ENCODE measurements at places on chromosomes 1 and 21. TPM values are rescaled to one million over a fixed set of nuclear protein-coding genes. Genes with fewer than 3 reads are reported as not detected.

GRCh38 chr1:25875154-25875855 lies at the start of gene PAQR7:
TSS of gene PAQR7 (minus strand) at chr1:25875708. CDS start at chr1:25863839, 11,869 bp downstream.
- peaks cover 20% of the 10 kb centered on the region for H3K4me1 ChIP-seq
- peak; percentile 67 for DNase-seq
- H3K27me3 ChIP-seq = peaks cover 1% of the 10 kb centered on the region

DNA sequence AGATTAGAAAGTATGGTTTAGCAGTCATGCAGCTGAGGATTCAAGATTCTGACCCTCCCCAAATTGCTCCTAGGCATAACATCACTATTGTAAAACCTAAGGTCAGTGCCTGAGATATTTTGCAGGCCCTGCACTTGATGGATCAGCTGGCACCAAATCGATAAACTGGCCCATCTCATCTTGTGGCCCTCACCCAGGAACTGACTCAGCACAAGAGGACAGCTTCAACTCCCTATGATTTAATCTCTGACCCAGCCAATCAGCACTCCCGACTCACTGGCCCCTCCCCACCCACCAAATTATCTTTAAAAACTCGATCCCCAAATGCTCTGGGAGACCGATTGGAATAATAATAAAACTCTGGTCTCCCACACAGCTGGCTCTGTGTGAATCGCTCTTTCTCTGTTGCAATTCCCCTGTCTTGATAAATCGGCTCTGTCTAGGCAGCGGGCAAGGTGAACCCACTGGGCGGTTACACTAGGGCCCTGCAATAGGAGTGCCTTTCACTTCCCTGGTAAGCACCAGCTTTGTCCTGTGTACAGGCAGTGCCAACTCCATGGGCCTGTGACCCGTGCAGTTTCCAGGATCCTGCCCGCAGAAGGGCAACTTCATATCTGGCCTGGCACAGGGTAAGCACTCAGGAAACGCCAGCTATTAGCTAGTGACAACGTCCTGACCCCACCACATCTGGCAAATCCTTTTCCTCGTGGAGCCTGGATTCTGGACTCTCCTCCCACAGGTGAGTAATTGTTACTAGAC lies 28.7 kb upstream of the SLC2A5 start:
- DNase-seq = no peak
- no peak overlapping the region for H3K27ac ChIP-seq
- H3K4me1 ChIP-seq = peaks cover 14% of the 10 kb centered on the region
- H3K4me3 ChIP-seq = no peak overlapping the region
- H3K27me3 ChIP-seq = peaks cover 5% of the 10 kb centered on the region

GRCh38 chr21:41745971-41746743 lies 20.7 kb downstream of the RIPK4 start:
- H3K36me3 ChIP-seq = no peaks in the 10 kb centered on the region
- no peak overlapping the region for H3K4me3 ChIP-seq
- DNase-seq = no peak
- H3K27me3 ChIP-seq = peaks cover 20% of the 10 kb centered on the region

DNA sequence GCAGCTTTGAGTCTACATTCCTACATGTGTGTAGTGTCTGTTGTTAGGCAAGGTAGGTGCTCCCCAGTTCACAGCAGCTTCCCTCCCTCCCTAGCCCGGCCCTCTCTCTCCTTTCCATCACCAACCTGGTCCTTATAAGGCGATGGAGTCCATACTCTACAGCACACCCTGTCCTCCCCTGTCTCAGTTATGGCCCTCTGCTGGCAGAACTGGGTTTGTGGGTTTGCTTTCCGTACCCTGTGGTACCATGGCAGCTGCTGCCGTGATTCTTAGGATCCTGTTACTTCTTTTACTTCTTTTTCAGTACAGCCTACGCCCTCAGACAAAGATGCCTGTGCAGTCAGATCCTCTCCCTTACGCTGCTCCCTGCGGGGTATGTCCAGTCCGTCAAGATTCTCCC lies 31.7 kb downstream of the AK5 start:
- peaks cover 51% of the 10 kb centered on the region for H3K4me1 ChIP-seq
- no peak for DNase-seq
- no peaks in the 10 kb centered on the region for H3K27me3 ChIP-seq

GRCh38 chr1:65264197-65264929 lies 45.0 kb upstream of the DNAJC6 start:
- no peaks in the 10 kb centered on the region for H3K36me3 ChIP-seq
- H3K4me1 ChIP-seq = peaks cover 48% of the 10 kb centered on the region
- H3K27me3 ChIP-seq = no peaks in the 10 kb centered on the region
- H3K4me3 ChIP-seq = peak overlapping the region; percentile 91
- DNase-seq = peak; percentile 76
- peak overlapping the region; percentile 80 for H3K27ac ChIP-seq

GRCh38 chr1:78047631-78048030 lies 1.9 kb downstream of the GIPC2 start:
- no peaks in the 10 kb centered on the region for H3K36me3 ChIP-seq
- DNase-seq = no peak
- H3K4me1 ChIP-seq = peaks cover 13% of the 10 kb centered on the region
- H3K27me3 ChIP-seq = peaks cover 17% of the 10 kb centered on the region
- no peak overlapping the region for H3K4me3 ChIP-seq
- no peak overlapping the region for H3K27ac ChIP-seq

GRCh38 chr1:33459691-33460090 lies 12.8 kb upstream of the ZSCAN20 start:
- H3K27me3 ChIP-seq = peaks cover 5% of the 10 kb centered on the region
- H3K4me1 ChIP-seq = peaks cover 67% of the 10 kb centered on the region
- peak overlapping the region; percentile 57 for H3K4me3 ChIP-seq
- no peaks in the 10 kb centered on the region for H3K36me3 ChIP-seq

DNA sequence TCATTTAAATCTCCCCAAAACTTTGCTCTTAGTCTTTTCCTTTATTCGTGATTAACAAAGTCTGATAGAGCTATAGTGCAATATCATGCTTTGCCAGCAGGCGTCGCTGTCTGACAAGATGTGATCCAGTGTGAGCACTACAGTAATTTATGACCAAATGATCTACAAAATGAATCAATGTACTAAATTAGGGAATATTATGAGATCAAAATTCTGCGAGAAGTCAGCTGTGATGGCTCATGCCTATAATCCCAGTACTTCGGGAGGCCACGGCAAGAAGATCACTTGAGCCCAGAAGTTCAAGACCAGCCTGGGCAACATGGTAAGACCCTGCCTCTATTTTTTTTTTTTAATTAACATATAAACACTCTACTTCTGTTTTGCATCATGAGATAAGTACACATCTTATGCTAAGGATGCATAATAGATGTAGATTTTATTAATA lies 3.6 kb upstream of the SPSB1 start:
- H3K36me3 ChIP-seq = no peaks in the 10 kb centered on the region
- DNase-seq = peak; percentile 68
- peaks cover 25% of the 10 kb centered on the region for H3K4me1 ChIP-seq
- H3K4me3 ChIP-seq = no peak overlapping the region
- H3K27me3 ChIP-seq = peaks cover 4% of the 10 kb centered on the region
- no peak overlapping the region for H3K27ac ChIP-seq

GRCh38 chr1:32474954-32475353 lies 10.1 kb downstream of the ZBTB8B start:
- no peaks in the 10 kb centered on the region for H3K4me1 ChIP-seq
- H3K27me3 ChIP-seq = peaks cover 29% of the 10 kb centered on the region
- no peak for DNase-seq
- no peak overlapping the region for H3K4me3 ChIP-seq
- no peak overlapping the region for H3K27ac ChIP-seq
- no peaks in the 10 kb centered on the region for H3K36me3 ChIP-seq

DNA sequence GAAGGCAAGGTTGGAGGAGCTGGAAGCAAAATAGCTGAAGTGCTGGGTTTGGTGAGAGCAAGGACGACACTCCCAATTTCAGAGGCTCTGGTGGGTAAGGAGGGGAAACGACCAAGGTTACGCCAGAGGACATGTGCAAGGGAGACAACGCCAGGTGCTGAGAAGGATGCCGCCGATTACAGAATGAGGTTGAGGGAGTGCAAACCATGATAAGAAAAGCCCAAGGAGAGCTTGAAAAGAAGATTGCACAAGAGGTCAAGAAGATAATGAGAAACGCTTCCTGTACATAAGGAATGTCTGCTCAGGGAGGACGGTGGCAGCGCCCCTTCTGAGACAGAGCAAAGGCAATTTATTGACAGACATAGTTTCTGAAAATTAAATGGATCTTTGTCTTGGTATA lies 382.0 kb upstream of the PROX1 start:
- no peak overlapping the region for H3K27ac ChIP-seq
- no peak overlapping the region for H3K4me3 ChIP-seq
- no peaks in the 10 kb centered on the region for H3K36me3 ChIP-seq
- no peaks in the 10 kb centered on the region for H3K4me1 ChIP-seq

GRCh38 chr1:64936956-64937355 lies 29.4 kb downstream of the JAK1 start:
- H3K27ac ChIP-seq = no peak overlapping the region
- no peaks in the 10 kb centered on the region for H3K36me3 ChIP-seq
- H3K27me3 ChIP-seq = no peaks in the 10 kb centered on the region
- no peak overlapping the region for H3K4me3 ChIP-seq

GRCh38 chr1:221884821-221885220 lies 142.9 kb upstream of the DUSP10 start:
- no peaks in the 10 kb centered on the region for H3K36me3 ChIP-seq
- no peak for DNase-seq
- H3K4me3 ChIP-seq = no peak overlapping the region
- H3K27ac ChIP-seq = no peak overlapping the region

- no peak for DNase-seq
- peaks cover 15% of the 10 kb centered on the region for H3K4me1 ChIP-seq
- H3K27me3 ChIP-seq = peaks cover 3% of the 10 kb centered on the region
Measured at GRCh38 chr1:47332779-47333577, 612 bp upstream of the CMPK1 start.

GRCh38 chr1:93993731-93994130 lies 84.5 kb upstream of the GCLM start:
- peaks cover 24% of the 10 kb centered on the region for H3K4me1 ChIP-seq
- H3K27ac ChIP-seq = no peak overlapping the region
- no peaks in the 10 kb centered on the region for H3K36me3 ChIP-seq
- peak; percentile 47 for DNase-seq

- H3K4me1 ChIP-seq = no peaks in the 10 kb centered on the region
- H3K36me3 ChIP-seq = no peaks in the 10 kb centered on the region
- H3K27ac ChIP-seq = no peak overlapping the region
- no peak for DNase-seq
- H3K27me3 ChIP-seq = peaks cover 2% of the 10 kb centered on the region
Measured at GRCh38 chr1:104646233-104646632, 896.5 kb downstream of the AMY1C start.

DNA sequence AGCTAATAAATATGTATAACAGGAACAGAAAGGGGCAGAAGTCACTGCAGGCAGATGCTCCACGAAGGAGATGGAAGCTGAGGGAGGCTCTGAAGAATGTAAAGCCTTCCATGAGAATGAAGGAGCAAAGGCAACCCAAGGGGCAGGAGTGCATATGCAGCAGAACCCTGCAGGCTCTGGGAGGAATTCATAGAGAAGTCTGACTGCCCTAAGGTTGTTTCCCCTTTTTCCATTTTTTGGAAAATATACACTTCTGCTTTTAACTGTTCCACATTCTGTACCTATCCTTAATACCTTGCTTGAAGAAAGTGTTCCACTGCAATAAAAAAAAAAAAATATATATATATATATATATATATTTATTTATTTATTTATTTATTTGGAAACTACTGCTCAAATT lies 69.6 kb downstream of the CD34 start:
- H3K27ac ChIP-seq = no peak overlapping the region
- H3K4me3 ChIP-seq = no peak overlapping the region
- peaks cover 42% of the 10 kb centered on the region for H3K4me1 ChIP-seq
- no peak for DNase-seq
- H3K36me3 ChIP-seq = peaks cover 33% of the 10 kb centered on the region

GRCh38 chr1:67522793-67523192 lies 92.6 kb upstream of the SERBP1 start:
- no peak for DNase-seq
- H3K36me3 ChIP-seq = 0 out of 2 replicates have a peak, but pooled peaks cover 6% of the 10 kb centered on the region
- peaks cover 15% of the 10 kb centered on the region for H3K4me1 ChIP-seq
- no peak overlapping the region for H3K27ac ChIP-seq
- H3K27me3 ChIP-seq = peaks cover 10% of the 10 kb centered on the region
- H3K4me3 ChIP-seq = no peak overlapping the region

DNA sequence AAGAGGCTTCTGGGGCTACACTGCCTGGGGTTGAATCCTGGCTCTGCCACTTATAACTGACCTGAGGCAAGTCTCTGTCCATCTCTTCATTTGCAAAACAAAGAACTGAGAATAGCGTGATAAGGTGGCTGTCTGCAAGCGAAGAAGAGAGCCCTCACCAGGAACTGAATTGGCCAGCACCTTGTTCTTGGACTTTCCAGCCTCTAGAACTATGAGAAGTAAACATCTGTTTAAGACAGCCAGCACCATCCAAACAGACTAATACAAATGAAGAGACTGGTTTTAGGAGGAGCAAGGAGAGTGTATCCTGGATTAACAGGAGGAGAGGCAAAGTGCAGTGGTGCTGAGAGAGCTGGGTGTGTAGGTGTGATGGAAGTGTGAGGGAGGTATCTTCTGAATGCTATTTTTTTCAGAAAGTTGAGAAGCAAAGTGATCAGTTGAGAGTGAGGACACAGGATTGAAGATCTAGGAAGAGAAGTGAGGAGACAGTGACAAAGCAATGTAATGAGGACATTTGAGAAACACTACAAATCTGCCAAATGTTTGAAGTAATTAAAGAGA lies 59.3 kb downstream of the CD58 start:
- H3K4me3 ChIP-seq = no peak overlapping the region
- DNase-seq = no peak
- H3K27me3 ChIP-seq = peaks cover 5% of the 10 kb centered on the region

DNA sequence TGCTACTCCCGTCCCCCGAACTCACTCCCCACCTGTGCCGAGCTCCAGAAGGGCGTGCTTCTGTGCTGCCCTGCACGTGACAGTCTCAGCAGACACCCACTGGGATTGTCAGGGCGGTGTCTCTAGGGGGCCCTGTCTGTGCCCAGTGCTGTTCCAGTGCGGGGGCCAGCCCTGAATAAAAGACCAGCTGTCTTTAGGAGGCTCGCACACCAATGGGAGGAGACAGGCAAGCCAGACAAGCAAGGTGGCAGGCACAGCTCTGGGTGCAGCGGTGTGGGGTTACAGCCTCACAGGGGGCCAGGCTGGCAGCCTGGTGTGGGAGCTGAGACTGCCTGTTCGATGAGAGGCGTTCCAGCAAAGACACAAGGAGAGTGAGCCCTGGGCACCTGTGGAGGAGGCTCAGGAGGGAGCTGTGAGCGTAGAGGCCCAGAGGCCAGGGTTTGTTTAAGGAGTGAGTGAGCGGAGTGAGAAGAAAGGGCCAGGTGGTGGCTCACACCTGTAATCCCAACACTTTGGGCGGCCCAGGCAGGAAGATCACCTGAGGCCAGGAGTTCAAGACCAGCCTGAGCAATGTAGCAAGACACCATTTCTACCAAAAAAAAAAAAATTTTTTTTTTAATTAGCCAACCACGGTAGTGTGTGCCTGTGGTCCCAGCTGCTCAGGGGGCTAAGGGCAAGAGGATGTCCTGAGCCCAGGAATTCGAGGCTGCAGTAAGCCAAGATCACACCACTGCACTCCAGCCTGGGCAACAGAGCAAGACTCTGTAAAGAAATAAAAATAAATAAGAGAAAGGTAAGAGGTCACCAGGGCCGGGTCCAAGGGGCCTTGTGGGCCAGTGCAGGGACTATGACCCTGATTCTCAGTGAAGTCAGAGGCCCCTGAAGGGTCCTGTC lies 48.2 kb upstream of the ARHGEF16 start:
- no peaks in the 10 kb centered on the region for H3K36me3 ChIP-seq
- no peaks in the 10 kb centered on the region for H3K4me1 ChIP-seq
- H3K4me3 ChIP-seq = no peak overlapping the region
- no peak overlapping the region for H3K27ac ChIP-seq
- peaks cover 15% of the 10 kb centered on the region for H3K27me3 ChIP-seq

The POGZ gene
- 36.7 TPM for total RNA-seq

The DNASE2B gene
- not detected for total RNA-seq

The PROX1 gene
- 0.28 TPM for total RNA-seq

The DEPDC1 gene
- 37.3 TPM for total RNA-seq

The PRDM16 gene
- not detected for total RNA-seq

The ERRFI1 gene
- total RNA-seq = 20.1 TPM

The EVA1C gene
- 11.7 TPM for total RNA-seq

The JAM2 gene
- 0.35 TPM for total RNA-seq

The ZP4 gene
- not detected for total RNA-seq

The CLCA1 gene
- total RNA-seq = not detected

The ADAMTSL4 gene
- total RNA-seq = 57.2 TPM

The AMY2A gene
- not detected for total RNA-seq

Measured in HFFc6 (cell line).